Peyer's patch (tissue), 4 donors: ENCODE measurements at places on chromosomes 1 and 21. TPM values are rescaled to one million over a fixed set of nuclear protein-coding genes. Genes with fewer than 3 reads are reported as not detected.
A peak's percentile ranks its signal among the peaks of the same experiment; 100 is the strongest.

GRCh38 chr1:37338658-37339057, 135.7 kb upstream of the ZC3H12A start:
- DNase-seq: no peak
- no peaks in the 10 kb centered on the region for H3K36me3 ChIP-seq
- no peak overlapping the region for H3K4me3 ChIP-seq

DNA sequence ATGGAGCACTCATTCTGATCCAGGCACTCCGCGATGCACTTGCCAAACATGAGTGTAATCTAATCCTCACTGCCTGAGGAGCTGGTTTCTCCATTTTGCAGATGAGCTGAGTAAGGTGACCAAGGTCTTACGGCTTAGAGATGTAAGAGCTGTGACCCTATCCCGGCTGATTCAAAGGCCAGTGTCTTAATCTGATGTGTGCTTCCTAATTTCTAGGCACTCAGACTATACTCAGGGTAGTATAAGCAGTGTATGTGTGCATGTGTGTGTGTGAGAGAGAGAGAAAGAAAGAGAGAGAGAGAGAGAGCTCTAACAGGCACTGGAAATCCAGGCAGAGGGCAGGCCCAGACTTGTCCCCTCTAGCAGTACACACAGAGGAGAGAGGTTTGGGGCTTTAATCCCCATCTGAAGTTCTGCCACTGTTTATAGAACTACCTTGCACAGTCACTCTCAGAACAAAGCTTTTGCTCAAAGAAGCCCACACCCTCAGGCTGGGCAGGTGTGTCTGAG, 188.2 kb downstream of the ZBTB18 start:
- H3K27me3 ChIP-seq: no peaks in the 10 kb centered on the region
- no peaks in the 10 kb centered on the region for H3K4me1 ChIP-seq
- H3K36me3 ChIP-seq: no peaks in the 10 kb centered on the region
- no peak for DNase-seq
- no peak overlapping the region for H3K27ac ChIP-seq

DNA sequence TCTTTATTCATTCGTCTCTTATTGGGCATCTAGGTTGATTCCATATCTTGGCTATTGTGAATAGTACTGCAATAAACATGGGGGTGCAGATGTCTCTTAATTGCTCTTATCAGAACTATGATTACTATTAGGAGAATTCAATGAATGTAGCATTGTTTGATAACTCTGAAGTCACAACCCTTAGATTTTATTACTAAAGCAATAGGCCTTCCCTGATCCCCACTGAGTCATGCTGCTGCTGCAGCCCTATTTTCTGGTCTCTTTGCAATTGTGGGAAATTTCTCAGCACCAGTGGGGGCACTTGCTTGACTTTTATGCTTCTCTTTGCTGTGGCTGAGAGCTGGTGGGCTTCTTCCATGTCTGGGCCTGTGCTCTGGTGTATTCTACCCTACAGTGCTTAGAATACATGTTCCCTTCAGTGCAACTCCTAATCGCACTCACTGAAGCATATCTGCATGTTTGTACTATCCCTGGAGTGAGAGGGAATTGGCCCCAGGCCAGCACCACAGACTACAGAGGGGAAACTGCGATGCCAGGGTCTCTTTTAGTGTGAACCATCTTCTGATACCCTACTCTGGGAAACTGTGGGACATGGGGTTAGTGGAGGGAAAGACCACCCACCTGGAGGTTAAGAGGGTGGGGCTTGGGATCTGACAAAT, 52.2 kb upstream of the ROR1 start:
- H3K27me3 ChIP-seq: no peaks in the 10 kb centered on the region
- no peak overlapping the region for H3K27ac ChIP-seq
- H3K4me1 ChIP-seq: no peaks in the 10 kb centered on the region
- no peaks in the 10 kb centered on the region for H3K36me3 ChIP-seq
- DNase-seq: no peak
- no peak overlapping the region for H3K4me3 ChIP-seq

DNA sequence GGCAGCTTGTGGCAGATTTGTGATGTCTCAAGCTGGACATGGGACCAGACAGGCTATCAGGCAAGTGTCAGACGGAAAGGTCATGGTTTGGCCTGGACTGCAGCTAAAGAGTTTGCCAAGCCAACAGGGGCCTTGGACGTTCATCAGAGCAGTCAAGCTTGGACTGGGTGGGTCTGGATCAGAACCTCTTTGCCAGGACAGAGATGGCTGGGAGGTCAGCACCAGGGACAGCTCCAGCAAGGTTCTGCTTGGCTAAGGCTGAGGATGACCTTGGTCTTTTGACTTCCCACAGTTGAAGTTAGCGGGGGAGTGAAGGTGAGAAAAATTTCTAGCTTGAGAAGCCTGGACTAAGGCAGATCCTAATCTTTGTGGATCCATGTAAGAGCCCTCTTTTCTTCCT, 68.1 kb downstream of the GRIK3 start:
- H3K27ac ChIP-seq: no peak overlapping the region
- no peak overlapping the region for H3K4me3 ChIP-seq
- H3K4me1 ChIP-seq: no peaks in the 10 kb centered on the region
- H3K27me3 ChIP-seq: no peaks in the 10 kb centered on the region

DNA sequence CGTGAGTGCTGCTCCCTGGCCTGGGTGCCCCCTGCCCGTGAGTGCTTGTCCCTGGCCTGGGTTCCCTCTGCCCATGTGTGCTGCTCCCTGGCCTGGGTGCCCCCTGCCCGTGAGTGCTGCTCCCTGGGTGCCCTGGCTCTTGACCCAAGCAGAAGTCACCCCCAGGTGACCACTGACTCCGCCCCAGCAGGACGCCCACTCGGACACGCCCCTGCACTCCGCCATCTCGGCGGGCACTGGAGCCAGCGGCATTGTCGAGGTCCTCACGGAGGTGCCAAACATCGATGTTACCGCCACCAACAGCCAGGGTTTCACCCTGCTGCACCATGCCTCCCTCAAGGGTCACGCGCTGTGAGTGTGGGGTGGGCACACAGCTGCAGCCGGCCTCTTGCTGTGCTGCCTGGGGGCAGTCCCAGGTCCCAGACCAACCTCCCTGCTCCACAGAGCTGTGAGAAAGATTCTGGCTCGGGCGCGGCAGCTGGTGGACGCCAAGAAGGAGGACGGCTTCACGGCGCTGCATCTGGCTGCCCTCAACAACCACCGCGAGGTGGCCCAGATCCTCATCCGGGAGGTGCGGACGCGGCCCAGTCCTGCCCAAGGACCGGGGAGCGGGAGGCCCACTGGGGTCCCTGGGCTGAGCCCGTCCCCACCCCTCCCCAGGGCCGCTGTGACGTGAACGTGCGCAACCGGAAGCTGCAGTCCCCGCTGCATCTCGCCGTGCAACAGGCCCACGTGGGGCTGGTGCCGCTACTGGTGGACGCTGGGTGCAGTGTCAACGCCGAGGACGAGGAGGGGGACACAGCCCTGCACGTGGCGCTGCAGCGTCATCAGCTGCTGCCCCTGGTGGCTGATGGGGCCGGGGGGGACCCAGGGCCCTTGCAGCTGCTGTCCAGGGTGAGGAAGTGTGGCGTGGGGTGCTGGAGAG, 3.9 kb upstream of the MMP23B start:
- H3K27me3 ChIP-seq: no peaks in the 10 kb centered on the region
- H3K4me3 ChIP-seq: no peak overlapping the region
- no peaks in the 10 kb centered on the region for H3K36me3 ChIP-seq
- no peak for DNase-seq
- H3K27ac ChIP-seq: peak overlapping the region; percentile 76

DNA sequence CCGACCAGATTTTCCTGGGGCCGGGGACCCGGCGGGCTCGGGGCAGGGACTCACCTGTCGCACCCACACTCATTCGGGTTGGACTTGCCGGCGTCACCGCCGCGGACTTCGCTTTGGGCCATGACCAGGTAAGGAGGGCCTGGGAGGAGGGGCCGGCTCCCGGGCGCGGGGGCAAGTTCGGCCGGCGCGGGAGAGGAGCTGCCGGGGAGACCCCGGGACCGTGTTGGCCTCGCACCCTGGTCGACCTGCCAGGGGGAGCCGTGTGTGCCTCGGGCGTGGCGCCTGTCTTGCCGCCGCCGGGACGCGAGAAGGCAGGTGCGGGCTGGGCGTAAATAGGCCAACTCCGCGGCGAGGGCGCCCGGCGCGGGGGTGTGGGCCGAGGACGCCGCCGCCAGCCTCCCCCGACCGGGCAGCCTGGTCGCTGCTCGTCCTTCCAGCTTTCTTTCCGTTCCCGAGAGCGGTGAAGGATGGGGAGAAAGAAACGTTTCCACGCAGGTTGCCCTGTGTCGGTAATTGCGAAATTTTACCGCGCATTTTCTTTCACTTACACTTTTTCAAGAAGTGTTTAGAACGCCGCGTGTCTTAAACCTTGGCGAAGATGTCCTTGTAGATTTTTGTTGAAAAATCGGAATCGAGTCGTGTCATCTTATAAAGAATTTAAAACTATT, 558 bp downstream of the USP1 start:
- peak overlapping the region; percentile 98 for H3K27ac ChIP-seq
- H3K36me3 ChIP-seq: no peaks in the 10 kb centered on the region
- H3K27me3 ChIP-seq: no peaks in the 10 kb centered on the region
- H3K4me3 ChIP-seq: peak overlapping the region; percentile 89

- no peak overlapping the region for H3K4me3 ChIP-seq
- H3K27me3 ChIP-seq: no peaks in the 10 kb centered on the region
- no peak overlapping the region for H3K27ac ChIP-seq
- no peak for DNase-seq
Observed at GRCh38 chr1:105419030-105419429, 1637.4 kb upstream of the PRMT6 start.

GRCh38 chr1:17201201-17202021, 3.5 kb upstream of the PADI1 start:
- H3K27me3 ChIP-seq: no peaks in the 10 kb centered on the region
- peak; percentile 36 for DNase-seq
- no peaks in the 10 kb centered on the region for H3K4me1 ChIP-seq
- no peaks in the 10 kb centered on the region for H3K36me3 ChIP-seq
- no peak overlapping the region for H3K4me3 ChIP-seq
- no peak overlapping the region for H3K27ac ChIP-seq

- H3K4me1 ChIP-seq: no peaks in the 10 kb centered on the region
- no peaks in the 10 kb centered on the region for H3K27me3 ChIP-seq
- H3K36me3 ChIP-seq: no peaks in the 10 kb centered on the region
- DNase-seq: no peak
Observed at GRCh38 chr1:179923029-179923428, 31.6 kb upstream of the CEP350 start.

GRCh38 chr1:186927884-186928283, 99.1 kb downstream of the PLA2G4A start:
- no peaks in the 10 kb centered on the region for H3K36me3 ChIP-seq
- H3K27ac ChIP-seq: no peak overlapping the region
- no peaks in the 10 kb centered on the region for H3K27me3 ChIP-seq
- no peak overlapping the region for H3K4me3 ChIP-seq
- H3K4me1 ChIP-seq: peaks cover 5% of the 10 kb centered on the region
- DNase-seq: no peak

DNA sequence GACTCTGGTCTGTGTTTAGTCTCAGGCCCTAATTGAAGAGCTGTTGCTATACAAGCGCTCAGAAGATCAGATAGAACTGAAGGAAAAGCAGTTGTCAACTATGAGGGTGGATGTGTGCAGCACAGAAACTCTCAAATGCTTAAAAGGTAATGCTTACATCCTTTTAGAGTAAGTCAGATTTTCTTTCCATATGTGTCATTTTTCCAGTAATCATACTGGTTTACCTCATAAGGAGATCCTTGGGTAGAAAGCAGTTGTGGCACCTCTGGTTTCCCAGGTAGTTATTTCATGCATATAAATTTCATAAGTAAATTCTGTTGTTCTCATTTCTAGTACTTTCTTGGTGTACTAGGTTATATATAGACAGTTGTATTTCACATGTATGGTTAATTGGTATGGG, 43.0 kb upstream of the TARS2 start:
- no peak overlapping the region for H3K4me3 ChIP-seq
- DNase-seq: no peak
- no peaks in the 10 kb centered on the region for H3K27me3 ChIP-seq
- H3K27ac ChIP-seq: no peak overlapping the region
- no peaks in the 10 kb centered on the region for H3K36me3 ChIP-seq

- H3K4me3 ChIP-seq: peak overlapping the region; percentile 78
- H3K27ac ChIP-seq: peak overlapping the region; percentile 99
- peak; percentile 53 for DNase-seq
Observed at GRCh38 chr1:113903501-113904292, 902 bp downstream of the AP4B1 start.

DNA sequence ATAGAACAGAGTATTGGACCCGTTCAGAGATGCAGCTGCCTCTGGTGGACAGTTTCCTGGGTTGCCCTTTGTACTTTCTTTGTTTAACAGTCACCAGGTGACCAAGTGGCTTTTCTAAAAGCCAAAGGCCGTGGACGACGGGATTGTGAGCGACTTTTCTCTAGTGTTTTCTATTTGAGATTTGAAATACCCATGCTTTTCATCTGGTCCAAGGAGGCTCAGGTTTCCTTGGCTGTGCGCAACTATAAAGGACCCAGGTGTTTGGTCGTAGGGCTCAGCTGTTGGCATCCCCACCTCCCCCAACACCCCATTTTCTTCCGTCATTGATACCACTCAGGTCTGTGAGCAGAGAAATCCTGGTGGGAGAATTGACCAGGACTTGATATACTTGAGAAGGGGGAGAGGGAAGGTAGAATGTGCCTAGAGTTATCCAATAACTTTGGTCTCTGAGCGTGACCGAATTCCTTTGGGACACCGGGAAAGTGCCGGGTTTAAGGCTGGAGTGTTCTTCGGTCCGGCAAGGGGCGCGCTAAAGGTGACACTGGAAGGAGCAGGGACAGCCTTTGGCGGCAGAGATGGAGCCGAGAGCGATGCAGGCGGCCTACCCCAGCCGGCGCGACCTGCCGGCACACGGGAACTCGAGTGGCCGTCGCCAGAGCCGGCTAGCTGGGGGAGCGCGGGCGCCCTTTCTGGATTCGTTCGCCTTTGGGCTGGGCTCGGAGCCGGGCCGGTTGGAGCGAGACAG, 83.4 kb upstream of the BMP8A start:
- H3K27me3 ChIP-seq: no peaks in the 10 kb centered on the region
- DNase-seq: peak; percentile 62
- peak overlapping the region; percentile 90 for H3K4me3 ChIP-seq
- H3K27ac ChIP-seq: peak overlapping the region; percentile 82
- peaks cover 3% of the 10 kb centered on the region for H3K4me1 ChIP-seq

GRCh38 chr1:77412069-77412819, 130.4 kb downstream of the AK5 start:
- H3K36me3 ChIP-seq: no peaks in the 10 kb centered on the region
- H3K27ac ChIP-seq: no peak overlapping the region
- H3K4me1 ChIP-seq: no peaks in the 10 kb centered on the region
- no peaks in the 10 kb centered on the region for H3K27me3 ChIP-seq

GRCh38 chr21:42991992-42992740, 17.8 kb downstream of the PKNOX1 start:
- no peak overlapping the region for H3K4me3 ChIP-seq
- H3K27me3 ChIP-seq: no peaks in the 10 kb centered on the region
- no peak overlapping the region for H3K27ac ChIP-seq

Gene OPTC
- total RNA-seq: not detected

Gene CDK18
- total RNA-seq: 126 TPM

Gene DNASE2B
- total RNA-seq: not detected

Gene UTS2
- not detected for total RNA-seq

Gene IRF2BP2
- total RNA-seq: 82.3 TPM

Gene TTC39A
- total RNA-seq: 29.7 TPM
